ENCODE measurements at places on chromosomes 7 and 10.

GRCh38 chr7:81260152-81260551, 341.3 kb upstream of the SEMA3C start:
- no peak for DNase-seq

- no peak for DNase-seq
Observed at GRCh38 chr10:111747751-111748150, 435.8 kb downstream of the GPAM start.

DNA sequence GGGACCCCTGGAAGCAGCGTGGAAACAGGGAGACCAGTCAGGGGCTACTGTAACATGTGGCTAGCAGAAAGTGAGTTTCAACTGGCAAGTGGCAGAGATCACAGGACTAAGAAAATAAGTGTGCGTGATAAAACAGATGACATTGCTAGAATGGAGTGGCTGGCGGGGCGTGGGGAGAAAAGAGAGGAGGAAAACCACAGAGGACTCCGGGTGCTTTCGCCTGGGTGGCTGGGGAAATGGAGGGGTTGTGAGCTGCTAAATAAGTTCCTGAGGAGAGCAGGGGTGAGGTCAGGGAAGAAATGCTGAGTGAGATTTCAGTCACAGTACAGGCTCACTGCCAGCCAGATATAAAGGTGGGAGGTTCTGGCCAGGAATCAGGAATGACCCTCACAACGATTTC, 166.9 kb downstream of the MYOF start:
- no peak for DNase-seq

DNA sequence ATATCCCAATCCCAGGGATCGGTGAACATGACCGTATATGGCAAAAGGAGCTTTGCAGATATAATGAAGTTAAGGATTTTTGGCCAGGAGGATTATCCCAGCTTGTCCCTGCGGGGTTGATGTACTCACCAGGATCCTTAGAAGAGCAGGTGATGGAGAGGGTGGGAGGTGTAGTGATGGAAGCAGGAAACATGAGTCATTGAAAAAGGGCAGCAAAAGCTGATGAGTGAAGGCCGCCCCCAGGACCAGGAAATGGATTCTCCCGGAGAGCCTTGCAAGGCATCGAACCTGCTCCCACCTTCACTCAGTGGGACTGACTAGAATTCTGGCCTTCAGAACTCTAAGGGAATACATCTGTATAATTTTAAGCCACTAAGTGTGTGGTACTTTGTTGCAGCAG, 5.2 kb upstream of the NUPR2 start:
- DNase-seq = no peak

DNA sequence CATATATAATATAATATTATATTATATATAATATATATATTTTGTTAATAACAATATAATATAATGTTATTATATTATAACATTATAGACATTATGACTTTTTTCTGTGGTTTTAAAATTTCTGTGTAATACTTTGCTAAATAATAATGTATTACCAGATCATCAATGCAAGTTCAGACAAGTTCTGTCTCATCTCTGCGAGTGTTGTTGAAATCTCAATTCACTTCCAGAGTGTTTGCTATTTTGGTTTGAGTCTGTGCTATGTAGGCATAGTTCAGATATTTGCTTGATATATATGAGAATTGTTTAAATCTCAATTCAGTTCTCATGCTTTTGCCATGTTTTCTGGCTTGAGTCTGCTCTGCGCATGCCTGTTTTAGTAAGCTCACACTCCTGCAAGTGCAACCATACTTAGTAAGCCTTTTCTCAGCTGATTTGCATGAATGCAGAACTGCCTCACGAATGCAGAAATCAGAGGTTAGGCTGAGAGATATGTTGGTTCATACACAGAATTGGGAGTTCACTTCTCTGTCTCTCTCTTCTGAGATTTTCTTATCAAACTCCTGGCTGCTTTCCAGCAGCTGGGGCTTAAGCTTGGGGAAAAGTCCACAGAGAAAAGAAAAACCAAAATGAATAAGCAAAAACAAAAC, 830.2 kb upstream of the SORCS1 start:
- no peak for DNase-seq

DNA sequence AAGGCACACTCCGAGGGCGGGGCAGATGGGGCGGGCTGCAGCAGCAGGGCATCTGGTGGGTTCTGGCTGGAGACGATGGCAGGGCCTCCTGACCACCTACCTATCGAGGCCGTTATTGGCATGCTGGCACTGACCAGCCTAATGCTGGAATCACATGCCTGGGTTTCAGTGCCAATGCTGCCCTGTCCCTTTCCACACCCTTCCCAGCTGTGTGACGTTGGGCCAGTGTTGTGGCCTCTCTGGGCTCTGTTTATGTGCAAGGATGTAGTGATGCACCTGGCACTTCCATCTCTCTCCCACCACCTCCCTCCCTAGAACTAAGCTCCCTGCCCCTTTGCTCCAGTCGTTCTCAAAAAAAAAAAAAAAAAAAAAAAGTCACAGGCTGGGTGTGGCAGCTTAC, 132.9 kb downstream of the ZMIZ1 start:
- no peak for DNase-seq

- no peak for DNase-seq
Observed at GRCh38 chr10:114234132-114234531, 4.9 kb upstream of the VWA2 start.

DNA sequence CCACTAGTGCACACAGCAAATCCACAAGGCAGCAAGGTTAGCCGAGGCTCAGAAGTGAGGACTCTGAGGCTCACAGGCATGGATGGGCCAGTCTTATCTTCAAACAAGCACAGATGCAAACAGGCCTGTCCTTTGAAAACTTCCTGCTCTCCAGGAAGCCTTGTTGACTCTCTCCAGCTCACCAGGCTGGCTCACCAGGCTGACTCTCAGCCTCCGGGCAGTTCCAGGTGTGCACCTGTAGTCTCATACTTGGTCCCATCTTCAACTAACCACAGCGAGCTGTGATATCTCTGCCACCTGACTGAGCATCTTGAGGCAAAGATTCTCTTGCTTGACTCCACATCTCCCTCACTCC, 173.9 kb upstream of the ZMIZ1 start:
- DNase-seq = no peak

DNA sequence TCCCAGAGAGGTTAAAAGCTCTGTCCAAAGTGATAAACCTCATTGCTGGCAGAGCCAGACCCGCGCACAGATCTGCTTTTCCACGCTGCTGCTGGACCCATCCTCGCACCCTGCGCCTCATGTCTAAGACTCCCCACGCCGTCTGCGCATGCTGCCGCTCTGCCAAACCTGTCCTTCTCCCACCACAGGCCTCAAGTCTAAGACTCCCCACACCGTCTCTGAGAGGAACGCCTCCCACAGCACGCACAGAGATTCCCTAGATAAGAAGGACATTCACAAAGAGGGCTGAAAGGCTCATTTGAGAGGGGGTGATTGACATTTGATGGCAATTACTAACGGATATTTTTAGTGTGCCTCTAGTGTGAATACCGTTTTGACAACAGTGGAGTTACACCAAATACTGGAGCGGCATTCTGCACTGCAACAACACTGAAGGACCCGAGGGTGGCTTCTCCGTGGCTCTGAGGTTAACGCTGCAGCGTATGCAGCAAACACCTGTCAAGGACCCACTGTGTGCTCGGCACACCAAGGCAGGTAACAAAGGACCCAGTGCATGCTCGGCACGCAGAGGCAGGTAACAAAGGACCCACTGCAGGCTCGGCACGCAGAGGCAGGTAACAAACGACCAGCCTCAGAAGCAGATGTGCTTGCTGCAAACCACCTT, 231.4 kb downstream of the DNAJB6 start:
- no peak for DNase-seq

- no peak for DNase-seq
Observed at GRCh38 chr7:114310345-114311110, 104.1 kb upstream of the FOXP2 start.

DNA sequence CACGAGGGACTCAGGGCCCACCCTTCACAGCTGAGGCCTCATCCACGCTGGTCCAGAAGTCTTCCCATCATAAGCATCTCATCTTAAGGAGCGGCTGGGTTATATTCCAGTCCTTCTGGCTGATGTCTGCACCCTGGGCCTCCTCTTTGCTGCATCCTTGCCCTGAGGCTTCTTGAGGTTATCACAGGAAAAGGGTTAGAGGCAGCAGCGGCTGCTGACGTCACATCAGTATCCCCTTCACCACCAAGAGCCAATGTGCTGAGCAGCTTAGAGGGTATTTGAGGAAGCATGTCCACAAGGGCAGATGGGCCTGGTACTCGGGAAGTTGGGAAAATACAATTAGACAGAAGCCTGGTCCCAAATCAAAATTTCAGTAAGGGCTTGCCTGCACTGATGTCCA, 125.1 kb downstream of the PLXNA4 start:
- DNase-seq = no peak

DNA sequence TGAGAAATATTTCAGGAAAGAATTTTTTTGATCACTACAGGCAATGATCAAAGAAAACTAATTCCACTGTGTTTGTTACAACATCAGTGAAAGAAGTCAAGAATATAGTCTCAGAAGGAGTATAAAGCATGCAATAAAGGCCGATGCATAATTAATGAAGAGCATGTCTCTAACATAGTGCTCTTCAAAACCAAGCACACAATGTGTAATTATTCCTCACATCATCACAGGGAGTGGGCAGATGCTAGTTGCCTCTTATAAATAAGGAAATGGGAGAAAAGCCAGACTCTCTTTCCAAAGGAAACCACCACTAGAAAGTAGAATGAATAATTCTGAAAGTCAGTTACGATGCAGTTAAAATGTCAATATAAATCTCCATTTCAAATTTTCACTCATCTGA, 220.1 kb downstream of the TEX36 start:
- no peak for DNase-seq

DNA sequence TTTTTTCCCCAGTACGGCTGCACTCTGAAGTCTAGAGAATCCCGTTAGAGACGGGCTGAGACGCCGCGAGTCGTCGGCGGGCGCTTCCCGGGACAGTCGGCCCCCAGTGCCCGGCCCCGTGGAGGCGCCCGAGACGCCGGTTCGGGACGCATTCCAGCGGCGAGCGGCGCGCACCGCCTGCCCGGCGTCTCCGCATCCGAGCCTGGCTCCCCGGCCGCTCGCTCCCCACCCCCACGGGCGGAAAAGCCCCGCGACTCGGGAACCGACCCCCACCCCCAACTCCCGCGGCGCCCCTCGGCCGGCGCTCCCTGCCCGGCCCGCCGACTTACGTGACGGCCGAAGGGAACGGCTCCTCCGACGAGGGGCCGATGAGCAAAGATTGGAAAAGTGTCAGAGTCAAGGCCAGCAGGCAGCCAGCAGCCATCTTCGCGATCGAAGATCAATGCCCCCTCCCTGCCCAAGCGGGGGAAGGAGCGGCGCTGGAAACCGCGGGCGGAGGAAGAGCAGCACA, 486 bp downstream of the CACNA2D1 start:
- peak; percentile 67 for DNase-seq

GRCh38 chr10:1661416-1661815, 75.9 kb downstream of the ADARB2 start:
- no peak for DNase-seq

DNA sequence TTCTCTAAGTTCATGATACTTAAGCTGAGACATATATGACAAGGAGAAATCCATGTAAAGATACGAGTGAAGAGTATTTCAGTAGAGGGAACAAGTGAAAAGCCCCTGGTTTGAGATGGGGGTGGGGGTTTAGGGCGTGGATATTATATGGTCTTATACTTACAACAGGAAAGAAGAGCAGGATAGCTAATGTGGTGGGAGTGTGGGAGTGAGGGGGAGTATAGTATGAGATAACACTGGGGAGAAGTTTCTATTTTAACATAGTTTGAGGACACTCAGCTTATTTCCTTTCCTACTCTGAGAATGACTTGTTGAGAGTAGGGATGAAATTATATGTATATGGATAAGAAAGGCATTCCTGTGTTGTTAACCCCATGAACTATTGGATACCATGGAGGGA, 36.5 kb downstream of the MCU start:
- DNase-seq = no peak

- peak; percentile 80 for DNase-seq
Observed at GRCh38 chr10:78408671-78409472, 375.2 kb downstream of the RPS24 start.

DNA sequence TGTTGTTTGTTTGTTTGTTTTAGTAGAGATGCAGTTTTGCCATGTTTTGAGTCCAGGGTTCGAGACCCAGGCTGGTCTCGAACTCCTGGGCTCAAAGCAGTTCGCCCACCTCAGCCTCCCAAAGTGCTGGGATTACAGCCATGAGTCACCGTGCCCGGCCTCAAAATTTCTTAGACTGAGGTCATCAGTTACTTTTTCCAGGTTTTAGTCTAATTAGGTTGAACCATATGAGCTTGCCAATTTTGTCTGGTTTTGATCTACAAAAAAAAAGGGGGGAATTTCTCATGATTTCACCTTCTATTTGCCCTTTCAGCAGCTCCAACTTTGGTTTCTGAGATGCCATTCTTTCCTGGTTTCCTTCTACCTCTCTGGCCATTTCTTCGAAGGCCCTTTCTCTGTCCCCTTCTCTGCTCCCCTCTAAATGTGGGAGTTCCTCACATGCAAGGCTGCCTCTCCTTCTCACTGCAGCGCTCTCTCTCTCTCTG, 5.5 kb downstream of the CUEDC2 start:
- DNase-seq = no peak

DNA sequence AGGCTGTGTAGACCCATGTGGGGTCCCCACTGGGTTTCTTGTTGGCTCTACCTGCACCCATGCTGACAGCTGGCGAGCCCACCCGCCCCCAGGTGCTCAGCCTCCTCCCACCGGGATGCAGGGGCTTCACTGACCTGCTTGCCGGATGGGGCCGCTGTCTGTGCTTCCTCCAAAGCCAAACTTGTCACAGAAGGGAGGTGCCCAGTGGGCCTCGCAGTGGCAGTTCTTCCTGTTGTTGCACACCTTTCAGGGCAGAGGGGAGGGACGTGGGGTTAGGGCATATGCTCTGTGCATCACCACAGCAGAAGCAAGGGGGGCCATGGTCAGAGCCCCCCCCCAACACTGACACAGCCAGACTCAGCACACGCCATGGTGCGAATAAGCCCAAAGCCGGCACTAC, 146.5 kb downstream of the FANK1 start:
- no peak for DNase-seq

DNA sequence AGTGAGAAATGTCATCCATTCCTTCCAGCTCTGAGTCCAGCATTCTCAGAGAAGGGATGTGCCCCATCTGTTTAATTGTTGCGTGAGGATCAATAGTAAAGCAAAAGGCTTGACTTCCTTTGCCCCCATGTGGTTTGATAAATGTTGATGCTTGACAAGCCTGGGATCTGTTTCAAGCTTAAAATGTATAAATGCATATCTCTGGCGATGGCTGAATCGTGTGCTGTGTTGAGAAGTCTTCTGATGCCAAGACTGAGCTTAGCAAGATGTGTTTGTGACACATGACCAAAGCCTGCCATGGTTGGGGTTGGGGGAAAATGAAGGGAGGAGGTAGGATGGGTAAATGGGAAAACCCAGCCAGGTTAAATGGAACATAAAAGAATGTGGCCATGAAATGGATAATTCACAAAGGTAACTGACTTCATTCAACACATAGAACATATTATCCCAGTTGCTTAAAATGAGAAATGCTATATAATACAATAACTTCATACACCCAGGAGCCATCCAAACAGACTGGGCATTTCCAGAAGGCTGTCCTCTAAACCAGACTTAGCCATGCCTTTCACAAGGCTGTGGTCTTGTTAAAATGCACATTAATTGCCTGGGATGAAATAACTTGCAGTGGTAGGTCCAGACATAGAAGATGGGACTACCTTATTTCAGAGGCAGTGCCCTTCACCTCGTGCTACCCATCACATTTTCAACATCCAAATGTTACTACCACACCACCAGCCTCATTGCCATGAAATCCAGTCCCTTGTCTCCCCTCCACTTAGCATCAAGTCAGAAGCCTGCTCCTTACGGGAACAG, 147.3 kb upstream of the PDE1C start:
- no peak for DNase-seq

- DNase-seq = no peak
Observed at GRCh38 chr7:1925973-1926907, 256.2 kb downstream of the ELFN1 start.
